ENCODE measurements at places on chromosomes 1 and 21. TPM values are rescaled to one million over a fixed set of nuclear protein-coding genes. Genes with fewer than 3 reads are reported as not detected.

PRKAA2 gene
- total RNA-seq, result 3.3 TPM

TCHH gene
- total RNA-seq, result not detected

LRRC41 gene
- 114 TPM for total RNA-seq

MYBPHL gene
- total RNA-seq, result not detected

SORT1 gene
- 7.6 TPM for total RNA-seq

UQCRH gene
- 330 TPM for total RNA-seq

HSF2BP gene
- total RNA-seq, result 1.1 TPM

OR2G6 gene
- total RNA-seq, result not detected

ATP1A2 gene
- total RNA-seq, result not detected

ATAD3C gene
- total RNA-seq, result not detected

All from vein endothelial cell (primary cell).